ENCODE measurements at places on chromosomes 2 and 18.

GRCh38 chr2:172172513-172173173, 69.9 kb upstream of the DLX2 start:
- peak; percentile 74 for DNase-seq

GRCh38 chr2:28419443-28420270, 27.0 kb downstream of the FOSL2 start:
- DNase-seq, result no peak

GRCh38 chr2:179020156-179020750, 29.7 kb downstream of the CCDC141 start:
- peak; percentile 72 for DNase-seq

DNA sequence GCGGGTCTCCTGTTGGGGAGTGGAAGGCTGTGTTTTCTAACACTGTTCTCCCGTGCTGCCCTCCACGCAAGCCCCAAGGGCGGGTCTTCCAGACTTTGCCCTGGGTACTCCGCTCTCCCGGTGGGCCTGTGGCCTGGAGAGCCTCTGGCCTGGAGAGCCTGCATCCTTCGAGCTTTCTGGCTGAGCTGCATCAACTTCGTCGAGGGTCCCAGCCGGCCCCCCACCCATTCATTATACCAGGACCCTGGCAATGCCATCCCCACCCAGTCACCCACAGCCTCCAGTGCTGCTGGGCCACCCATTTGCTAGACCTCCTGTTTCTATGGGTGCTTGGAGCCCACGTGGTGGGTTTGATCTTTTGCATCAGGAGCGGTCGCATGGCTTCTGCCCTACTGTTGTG, 102.2 kb downstream of the PTGR3 start:
- DNase-seq, result no peak

DNA sequence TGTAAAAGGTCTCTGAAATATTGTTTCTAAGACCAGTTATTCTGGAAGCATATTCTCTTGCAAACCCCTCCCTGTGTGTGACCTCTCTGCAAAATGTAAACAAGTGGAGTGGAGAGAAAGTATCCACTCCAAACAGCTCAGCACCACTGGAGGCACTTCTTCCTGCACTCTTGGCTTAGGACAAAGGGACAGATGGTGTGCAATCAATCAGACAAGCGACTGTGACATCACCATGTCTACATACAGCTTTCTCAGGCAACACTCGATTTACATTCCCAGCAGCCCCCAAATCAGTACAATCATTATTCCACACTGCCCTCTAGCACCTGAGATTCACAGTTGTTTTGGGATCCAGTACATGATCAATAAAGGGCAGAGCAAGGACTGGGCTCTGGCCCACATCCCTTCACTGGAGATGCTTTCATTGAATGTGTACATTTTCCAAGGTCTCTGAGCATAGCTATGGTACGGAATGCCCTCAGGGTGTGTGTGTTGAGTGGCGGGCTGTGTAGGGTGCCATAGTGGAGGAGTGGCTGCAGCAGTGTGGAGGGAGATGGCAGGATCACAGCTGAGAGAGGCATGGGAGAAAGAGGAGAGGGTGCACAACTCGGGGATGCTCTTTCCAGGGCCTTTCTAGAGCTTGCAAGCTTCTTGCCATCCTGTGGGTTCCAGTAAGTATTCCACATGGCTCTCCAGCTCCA, 311.8 kb upstream of the ST6GAL2 start:
- no peak for DNase-seq

DNA sequence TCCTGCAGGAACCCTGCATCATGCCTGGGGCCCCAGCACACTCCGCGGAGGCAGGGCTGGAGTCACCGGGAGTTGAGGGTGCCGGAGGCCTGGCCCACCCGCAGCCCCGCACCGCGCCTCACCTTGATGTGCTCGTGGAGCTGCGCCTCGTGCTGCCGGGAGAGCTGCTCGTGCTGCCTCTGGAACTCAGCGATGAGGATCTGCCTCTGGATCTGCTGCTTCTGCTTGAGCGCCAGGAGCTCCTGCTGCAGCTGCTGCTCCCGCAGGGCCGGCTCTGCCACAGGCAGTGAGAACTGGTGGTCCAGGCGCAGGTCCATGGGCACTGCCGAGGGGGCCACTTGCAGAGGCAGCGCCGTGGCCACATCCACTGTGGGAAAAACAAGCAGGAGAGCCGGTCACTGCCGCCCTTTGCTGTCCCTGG, 211.1 kb downstream of the HDAC4 start:
- no peak for DNase-seq

DNA sequence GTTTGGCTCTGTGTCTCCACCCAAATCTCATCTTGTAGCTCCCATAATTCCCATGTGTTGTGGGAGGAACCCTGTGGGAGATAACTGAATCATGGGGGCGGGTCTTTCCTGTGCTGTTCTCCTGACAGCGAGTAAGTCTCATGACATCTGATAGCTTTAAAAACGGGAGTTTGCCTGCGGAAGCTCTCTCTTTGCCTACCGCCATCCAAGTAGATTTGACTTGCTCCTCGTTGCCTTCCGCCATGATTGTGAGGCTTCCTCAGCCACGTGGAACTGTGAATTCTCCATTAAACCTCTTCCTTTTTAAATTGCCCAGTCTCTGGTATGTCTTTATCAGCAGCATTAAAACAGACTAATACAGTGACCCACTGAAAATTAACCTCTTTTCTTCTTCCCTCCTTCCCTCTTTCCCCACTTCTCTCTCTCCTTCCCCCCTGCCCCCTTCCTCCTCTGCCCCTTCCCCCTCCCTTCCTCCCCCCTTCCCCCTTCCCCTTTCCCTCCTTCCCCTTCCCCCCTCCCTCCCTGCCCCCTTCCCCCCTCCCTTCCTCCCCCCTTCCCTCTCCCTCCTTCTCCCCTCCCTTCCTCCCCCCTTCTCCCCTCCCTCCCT, 818.8 kb downstream of the SLC4A3 start:
- DNase-seq, result no peak

GRCh38 chr2:177169810-177170514, 42.6 kb upstream of the HNRNPA3 start:
- DNase-seq, result peak; percentile 36

DNA sequence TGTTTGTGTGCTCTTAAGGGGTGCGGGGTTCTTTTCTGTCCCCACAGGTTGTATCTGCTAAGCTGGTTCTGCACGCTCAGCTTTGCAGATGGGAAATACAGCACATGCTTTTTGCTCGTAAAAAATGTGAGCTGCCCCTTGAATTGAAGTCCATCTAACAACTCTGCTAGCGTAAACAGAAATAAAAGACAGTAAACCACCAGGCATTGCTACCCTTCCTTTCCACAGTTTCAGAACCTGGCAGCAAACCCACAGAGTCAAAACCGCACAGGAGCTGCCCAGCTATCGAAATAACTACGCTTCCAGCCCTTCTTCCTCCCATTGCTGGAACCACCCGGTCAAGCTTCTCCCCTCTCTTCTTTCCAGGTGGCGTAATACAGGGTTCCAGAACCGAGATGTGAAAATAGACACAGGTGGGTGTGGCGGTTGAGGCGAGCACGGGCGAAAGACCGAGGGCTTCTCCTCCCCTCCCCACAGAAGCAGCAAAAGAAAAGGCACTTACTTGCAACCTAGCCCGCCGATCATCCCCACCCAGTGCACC, 479 bp downstream of the SCN9A start:
- DNase-seq, result no peak

DNA sequence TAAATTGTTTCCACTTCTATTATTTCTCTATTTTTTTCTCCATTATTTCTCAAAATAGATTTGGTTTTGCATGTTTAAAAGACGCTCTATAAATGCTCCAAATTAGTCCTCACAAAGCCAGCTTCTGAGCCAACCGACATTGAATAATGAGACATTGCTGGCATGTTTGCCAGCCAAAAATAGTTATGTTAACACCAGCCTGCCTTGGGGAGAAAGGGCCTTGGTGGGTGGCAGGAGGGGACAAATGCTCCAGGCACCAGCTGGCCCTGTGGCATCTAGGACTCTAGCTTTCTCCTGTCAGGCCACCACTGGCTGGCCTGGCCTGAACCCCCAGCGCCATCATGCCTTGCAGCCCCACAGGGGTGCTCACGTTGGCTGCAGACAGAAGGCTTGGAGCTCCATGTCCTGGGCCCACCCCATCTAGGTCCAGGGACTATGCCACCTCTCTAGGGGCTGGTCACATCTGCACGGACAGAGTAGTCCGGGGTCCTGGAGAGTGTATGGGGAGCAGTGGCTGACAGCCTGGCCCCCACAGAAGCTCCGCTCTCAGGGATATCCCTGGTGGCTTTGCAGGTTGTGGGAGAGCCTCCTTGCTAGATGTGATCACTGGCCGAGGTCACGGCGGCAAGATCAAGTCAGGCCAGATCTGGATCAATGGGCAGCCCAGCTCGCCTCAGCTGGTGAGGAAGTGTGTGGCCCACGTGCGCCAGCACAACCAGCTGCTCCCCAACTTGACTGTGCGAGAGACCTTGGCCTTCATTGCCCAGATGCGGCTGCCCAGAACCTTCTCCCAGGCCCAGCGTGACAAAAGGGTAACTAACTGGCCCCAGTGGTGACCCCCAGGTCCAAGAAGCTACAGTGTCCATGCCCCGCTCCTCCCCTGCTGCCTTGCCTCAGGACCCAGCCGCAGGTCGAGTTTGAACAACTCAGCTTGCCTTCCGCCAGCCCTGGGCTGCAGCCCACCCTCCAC, 12.5 kb downstream of the ABCG8 start:
- DNase-seq, result no peak

- DNase-seq, result no peak
These were observed 718 bp upstream of the NXPH2 start for GRCh38 chr2:138780908-138781307.

DNA sequence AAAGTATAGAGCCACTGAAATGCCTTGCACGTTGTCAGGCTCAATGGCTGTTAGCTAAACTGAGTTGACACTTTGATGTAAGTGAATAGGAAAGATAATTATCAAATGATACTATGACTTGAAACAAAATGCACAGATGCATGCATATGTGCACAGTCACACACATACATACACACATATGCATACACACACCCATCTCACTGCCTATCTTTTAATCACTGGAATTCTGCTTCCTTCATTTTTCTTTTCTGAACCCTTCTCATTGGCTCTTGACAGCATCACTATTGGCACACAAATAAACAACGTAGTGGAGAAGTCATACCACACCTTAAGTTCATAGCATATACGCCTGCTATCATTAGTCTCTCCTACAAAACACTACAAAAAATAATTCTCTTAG, 154.9 kb upstream of the NCKAP5 start:
- DNase-seq, result no peak

GRCh38 chr2:236943841-236944513, 141.7 kb upstream of the COPS8 start:
- DNase-seq, result no peak

DNA sequence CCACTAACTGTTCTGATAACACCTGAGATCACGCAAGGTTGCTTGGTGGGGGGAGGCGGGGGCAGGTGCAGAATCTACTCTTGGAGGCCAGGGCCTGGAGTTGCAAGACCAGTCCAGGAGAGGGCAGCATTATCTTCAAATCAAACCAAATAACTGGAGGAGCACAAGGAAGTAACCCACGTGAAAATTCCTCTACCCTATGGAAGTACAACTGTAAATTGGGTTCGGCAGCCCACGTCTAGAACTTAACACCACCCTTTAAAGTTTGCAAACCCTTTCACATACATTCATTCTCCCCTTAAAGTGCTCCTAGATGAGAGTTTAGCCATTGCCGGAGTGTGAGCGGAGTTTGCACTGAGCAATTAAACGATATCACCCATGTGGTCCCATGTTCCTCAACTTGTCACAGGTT, 19.6 kb upstream of the CXCR1 start:
- DNase-seq, result peak; percentile 67

- DNase-seq, result no peak
These were observed 1.2 kb downstream of the NEMP2 start for GRCh38 chr2:190533175-190533967.

DNA sequence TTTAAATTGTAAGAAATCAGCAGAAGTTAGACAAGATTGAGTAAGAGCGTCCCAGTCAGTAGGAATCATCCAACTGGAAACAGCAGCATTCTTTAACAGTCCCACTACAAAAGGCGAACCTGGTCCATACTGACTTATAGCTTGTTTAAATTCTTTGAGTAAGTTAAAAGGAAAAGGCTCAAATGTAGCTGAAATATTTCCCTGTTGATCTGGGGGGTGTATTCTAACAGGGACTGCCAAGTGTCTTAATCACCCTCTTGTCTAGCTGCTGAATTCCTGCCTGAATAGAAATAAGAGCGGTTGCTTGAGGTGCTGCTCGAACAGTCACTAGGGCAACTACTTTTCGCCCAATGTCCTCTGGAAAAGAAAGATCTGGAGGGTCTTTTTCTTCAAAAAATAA, 56.4 kb upstream of the FMNL2 start:
- DNase-seq, result no peak

DNA sequence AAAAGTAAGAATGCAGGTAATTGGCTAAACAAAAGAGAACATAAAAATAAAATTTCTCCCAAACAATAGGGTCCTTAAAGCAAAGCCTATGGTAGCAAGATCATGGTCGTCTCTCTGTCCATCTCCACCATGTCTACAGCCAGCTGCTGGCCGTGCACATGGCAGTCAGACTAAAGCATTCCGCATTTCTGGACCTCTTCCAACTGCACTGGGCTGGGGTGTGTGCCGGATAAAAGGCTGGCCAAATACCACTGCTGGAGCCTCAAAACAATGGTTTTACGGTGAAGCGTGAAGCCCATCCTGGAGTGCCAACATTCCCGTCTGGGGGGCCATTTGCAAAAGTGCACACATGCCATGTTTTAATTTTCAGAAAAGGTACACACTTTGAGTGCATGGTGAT, 74.8 kb upstream of the PIEZO2 start:
- no peak for DNase-seq

DNA sequence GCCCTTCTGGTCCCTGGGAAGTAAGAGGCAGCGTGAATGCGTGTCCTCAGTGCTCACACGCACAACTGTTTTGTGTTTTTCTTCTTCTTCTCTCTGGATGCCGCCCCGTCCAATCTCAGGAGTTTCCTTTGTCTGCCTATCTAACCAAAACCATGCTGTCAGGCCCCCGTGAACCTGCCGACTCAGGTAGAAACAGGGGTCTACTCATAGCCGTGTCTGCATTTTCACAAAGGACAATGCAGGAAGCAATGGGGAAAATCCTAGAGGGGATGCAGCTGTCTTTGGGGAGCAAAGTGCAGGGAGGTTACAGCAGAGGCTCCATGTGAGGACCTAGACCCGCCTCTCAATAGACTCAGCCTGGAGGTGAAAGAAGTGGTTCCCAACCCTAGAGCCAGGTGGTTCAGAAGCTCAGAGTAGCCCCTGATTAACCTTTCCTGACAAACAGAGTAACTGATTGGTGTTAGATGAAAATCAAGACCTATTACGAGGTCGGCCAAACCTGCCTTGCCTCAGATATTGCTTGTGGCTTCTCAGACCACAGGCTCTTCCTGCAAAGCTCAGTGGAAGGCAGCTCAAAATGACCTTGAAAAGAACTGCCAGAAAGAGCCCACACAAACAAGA, 49.3 kb downstream of the CD226 start:
- no peak for DNase-seq

- DNase-seq, result no peak
These were observed 106.5 kb upstream of the MAP3K20 start for GRCh38 chr2:172969166-172969565.

- no peak for DNase-seq
These were observed 19.0 kb downstream of the TEKT4 start for GRCh38 chr2:94890234-94890633.

GRCh38 chr2:105180491-105180972, 61.0 kb upstream of the GPR45 start:
- no peak for DNase-seq

All from WERI-Rb-1 (cell line).